NCI-H1105 (cell line): ENCODE measurements at places on chromosomes 12 and 14.

DNA sequence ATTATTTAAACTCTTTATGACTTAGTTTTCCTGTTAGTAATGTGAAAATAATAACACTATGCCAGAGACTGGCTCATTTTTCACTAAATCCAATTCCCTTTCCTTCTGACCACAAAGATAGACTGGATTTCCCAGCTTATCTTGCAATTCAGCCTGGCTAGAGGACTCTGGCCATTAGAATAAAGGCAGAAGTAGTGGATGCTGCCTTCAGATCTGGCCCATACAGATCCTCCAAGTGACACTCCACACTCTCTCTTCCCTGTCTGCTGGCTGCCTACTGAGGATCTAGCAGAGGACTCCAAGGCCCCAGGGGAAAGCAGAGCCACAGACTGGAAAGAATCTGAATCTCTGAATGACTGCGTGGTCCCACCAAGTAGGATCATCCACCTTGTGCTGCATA, 188.8 kb upstream of the LMNTD1 start:
- no peak for DNase-seq

- DNase-seq: no peak
These were observed 104.7 kb downstream of the RFLNA start for GRCh38 chr12:124399622-124400021.

DNA sequence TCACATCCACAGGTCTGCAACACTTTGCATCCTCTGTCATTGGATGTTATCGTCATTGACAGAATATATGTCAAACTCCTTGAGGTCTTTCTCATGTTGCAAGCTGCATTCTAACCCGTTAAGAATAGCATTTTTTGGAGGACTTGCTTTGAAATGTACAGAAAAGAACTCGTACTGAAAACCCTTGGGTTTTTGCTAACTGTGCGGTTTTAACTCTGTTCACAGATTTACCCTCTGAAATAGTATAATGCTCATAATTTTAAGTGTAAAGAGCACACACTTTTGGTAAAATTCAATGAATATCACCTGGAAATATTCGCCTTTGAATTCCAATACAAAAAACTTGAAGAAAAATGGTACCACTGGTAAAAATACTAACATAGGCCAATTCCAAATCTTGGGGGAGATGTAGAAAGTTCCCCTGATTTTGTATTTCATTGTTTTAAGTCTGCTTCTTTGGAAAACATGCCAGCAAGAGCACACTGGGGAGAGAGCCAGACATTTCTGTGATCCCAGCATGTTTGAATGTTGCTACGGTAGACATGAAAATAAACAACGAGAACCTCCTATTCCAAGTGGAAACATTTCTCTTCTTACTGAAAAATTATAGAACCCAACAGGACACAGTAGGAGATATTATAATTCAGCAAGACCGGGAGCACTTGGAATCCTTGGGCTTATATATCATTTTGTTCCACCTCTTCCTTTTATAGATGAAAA, 446.0 kb downstream of the AEBP2 start:
- DNase-seq: no peak

DNA sequence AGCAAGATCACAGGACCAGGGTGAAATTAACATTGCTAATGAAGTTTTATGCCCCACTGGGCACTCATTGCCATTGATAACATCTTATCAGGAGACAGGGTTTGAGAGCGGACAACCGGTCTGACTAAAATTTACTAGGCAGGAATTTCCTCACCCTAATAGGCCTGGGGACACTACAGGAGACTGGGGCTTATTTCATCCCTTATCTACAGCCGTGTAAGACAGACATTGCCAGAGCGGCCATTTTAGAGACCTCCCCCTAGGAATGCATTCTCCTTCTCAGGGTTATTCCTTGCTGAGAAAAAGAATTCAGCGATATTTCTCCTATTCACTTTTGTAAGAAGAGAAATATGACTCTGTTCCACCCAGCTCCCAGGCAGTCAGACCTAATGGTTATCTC, 8.3 kb downstream of the OR4K17 start:
- DNase-seq: no peak

- no peak for DNase-seq
These were observed 38.0 kb downstream of the CHGA start for GRCh38 chr14:92960706-92961566.

GRCh38 chr12:92130999-92131398, 14.6 kb downstream of the BTG1 start:
- no peak for DNase-seq

DNA sequence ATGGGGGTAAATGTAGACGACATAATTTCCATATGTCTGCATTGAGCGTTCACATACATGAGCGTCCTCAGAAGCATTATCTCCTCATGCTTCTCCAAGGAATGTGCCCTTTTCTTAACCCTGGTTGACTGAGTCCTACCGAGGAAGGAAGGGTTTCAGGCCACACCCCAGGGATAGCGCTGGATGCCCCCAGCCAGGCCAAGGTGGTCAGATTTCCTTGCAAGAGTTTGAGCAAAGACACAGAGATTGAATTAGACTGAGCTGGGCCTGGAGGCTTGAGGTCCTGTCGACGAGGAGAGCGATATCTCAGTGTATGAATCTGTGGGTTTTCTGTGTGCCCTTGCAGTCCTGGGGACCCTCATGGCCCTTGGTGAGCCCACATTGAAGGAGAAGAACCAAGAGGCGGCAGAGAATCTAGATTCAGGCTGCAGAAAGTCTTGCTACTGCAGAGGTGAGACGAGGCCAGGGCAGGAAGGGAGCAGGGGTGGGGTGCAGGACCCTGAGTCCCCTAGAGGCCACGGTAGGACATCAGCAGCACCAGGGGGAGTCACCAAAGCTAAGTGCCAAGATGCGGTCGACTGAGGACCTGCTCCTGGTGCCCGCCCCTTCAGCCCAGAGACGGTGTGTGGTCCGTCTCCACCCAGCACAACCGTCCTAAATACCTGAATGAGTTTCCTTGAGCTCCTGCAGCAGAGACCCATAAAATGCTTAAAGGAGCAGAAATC, 94.7 kb upstream of the DIO3 start:
- no peak for DNase-seq

DNA sequence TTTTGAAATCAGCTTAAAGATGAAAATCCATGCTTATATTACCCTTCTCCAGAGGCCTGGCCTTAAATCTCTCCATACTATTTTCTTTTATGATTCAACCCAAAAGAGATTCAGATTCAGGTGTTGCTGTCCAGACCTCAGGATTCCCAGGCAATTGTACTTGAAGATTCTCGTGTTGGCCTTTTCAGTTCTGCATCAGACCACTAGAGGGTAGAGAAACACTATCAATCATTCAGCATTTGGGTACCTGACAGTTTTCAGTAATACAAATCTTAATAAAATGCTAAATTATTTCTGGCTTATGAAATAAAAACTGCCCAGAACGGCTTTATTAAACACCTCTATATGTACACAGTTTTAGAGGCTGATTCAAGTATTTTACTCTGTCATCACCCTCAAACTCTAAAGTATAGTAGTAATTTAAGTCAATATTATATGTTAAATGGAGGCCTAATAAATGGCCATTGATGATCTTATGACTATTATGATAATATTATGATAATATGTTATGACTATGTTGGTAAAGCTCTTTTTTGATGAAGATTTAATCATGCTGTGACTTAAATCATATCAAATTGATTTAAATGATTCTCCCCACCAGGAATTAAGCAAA, 301.1 kb downstream of the DUSP6 start:
- DNase-seq: peak; percentile 48

GRCh38 chr12:27549236-27549800, 25.3 kb downstream of the PPFIBP1 start:
- no peak for DNase-seq

DNA sequence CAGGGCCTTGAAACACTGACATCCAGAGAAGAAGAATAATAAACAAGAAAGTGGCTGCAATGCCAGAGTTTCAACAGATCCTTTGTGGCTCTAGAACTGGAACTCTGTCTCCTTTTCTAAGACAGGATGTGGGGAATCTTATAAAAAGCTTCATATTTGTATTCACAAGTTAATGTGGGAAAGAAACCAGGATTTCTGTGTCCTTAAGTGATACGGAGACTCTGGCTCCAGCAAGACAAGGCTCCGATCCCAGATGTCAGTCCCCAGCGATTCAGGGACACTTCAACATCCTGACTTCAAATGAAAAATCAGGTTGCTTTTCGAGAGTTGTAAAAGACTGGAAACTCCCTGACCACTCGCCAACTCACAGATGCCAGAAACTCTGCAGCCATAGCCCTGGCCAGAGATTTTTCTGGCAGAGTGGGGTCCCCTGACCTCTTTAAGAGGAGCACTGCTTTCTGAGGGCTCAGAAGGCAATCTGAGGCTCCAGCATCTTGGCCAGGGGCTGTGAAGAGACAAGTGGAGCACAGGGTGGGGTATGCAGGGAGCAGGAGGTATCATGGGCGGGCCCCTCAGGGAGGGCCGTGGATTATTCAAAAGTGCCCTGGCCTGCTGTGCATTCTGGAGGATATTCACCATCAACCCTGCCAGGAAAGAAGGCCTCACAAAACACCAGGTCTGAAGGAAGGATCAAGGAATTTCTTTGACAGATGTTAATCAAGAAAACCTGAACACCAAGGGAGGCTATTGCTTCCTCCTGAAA, 53.3 kb downstream of the TMX1 start:
- DNase-seq: no peak

DNA sequence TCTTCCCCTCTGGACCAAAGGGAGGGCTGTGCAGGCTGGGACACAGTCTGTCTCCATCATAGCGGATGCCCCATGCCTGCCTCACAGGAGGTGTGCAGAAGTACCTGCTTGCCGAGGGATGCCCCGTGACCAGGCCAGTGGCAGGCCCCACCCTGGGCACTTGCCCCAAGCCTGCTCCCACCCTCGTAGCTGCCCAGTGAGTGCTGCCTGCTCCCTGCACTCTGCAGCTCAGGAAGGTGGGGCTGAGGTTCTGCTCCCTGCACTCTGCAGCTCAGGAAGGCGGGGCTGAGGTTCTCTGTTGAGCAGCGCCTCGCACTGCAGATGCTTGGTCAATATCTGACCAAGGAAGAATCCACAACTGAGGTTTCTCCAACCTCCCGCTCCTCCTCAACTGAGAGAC, 6.9 kb downstream of the MMAB start:
- no peak for DNase-seq

DNA sequence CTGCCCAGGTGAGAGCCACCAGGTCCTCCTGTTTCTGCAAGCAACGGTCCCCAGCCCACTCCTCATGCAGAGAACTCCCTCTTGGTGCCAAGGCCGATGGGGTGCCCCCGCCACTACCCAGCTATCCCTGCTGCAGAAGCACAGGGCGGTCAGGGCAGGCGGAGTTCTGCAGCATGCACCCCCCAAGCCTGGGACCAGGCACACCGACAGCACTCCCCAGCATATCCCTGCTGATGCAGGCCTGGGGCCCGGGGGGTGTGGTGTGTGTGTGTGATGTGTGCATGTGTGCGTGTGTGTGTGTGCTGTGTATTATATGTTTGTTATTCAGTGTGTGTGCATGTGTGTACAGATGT, 27.7 kb upstream of the FZD10 start:
- DNase-seq: no peak

DNA sequence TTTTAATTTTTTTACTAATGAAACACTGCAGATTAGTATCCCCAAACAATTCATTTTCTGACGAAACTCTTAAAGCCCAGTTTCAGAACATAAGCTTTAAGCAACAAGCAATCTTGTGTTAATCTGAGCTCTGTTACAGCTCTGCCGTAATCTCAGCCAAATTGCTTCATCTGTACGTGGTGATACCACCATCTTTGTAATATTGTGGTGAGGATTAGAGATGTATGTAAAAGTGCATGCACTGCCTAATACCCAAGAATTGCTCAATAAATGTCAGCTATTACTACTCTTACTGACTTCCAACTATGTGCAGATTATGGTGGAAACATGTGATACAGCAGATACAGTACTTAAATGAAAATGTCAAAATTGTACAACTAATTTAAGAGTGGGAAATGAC, 1.8 kb downstream of the AKAP5 start:
- no peak for DNase-seq

DNA sequence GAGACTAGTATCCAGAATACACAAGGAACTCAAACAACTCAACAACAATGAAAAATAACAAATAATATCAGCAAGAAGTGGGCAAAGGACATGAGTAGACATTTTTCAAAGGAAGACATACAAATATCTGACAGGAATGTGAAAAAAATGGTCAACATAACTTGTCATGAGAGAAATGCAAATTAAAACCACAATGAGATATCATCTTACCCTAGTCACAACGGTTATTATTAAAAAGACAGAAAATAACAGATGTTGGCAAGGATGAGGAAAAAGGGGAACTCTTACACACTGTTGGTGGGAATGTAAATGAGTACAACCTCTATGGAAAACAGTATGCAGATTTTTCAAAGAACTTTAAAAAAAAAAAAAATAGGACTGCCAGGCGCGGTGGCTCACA, 20.4 kb downstream of the VWF start:
- DNase-seq: no peak
